ENCODE measurements at places on chromosomes 3 and 15.

DNA sequence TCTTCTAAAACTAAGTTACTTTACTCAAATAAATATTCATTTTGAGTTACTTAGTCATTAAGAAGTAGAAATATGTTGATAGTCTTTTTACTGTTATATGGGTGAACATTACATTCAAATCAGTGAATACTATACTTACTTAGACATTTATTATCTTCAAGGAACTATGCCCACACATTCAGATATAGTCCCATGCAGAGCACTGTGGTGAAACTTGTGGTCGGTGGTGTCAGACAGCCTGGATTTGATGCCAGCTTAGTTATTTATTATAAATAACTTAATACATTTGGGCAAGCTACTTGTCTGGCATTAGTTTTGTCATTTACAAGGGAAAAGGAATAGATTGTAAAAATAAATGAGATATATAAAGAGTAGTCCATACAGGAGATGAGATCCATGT, 149.5 kb downstream of the RAP2B start:
- no peak for DNase-seq

DNA sequence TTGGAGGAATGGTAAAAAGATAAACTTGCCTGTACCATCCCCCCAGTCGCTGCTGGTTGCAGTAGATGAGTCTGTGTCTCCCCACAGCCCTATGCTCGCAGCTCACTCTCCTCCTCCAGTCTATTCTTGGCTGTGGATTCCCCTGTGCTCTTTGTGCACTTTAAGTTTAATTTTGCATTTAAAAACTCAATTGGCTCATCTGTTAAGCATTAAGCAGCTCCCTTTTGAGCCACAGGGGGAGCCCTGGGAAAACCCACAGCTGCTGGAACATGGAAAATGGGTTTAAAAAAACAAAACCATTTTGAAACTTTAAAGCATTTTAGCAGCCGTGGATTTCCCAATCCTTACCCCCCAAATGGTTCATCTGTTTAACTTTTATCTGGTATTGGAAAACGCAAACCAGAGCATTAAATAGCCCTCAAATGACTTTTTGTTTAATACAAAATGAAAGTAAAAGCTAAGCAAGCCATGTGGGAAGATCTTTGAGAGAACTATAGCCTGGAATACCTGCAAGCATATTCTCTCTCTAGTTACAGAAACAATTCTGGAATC, 536.9 kb downstream of the ZIC1 start:
- no peak for DNase-seq

- DNase-seq = no peak
These were observed 2.1 kb downstream of the ABHD10 start for GRCh38 chr3:111980716-111981456.

DNA sequence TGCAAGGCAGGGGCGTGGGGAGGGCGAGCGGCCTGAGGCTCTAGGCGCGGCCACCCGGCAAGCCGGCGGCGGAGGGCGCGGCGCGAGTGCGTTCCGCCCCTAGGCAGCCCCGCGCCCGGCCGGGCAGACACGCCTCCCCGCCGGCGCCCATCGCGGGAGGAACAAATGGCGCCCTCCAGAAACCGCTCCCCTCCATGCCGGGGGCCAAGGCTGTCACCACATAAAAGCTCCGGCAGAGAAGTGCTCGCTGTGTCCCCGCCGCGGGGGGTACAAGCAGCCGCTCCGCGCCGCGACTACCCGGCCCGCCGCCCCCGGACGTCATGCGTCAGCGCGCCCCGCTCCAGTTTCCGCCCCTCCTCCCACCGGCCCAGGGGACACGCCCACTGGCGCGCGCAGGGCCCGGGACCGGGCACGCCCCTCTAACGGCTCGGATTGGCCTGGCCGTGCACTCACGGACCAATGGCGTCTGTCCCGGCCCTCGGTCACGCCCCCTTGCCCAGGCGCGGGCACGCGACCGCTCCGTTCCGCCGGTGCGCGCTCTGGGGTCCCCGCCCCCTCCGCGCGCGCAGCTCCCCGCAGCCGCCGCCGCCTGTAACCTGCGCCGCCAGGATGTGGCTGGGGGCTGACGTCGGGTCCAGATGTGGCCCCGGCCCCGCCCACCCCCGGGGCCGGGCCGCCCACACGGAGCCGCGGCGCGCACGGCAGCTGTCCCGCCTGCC, at the start of gene KLF13:
Gene KLF13 (plus strand): TSS at position 680 of the 719 bp plus-strand sequence. CDS start 378 bp downstream, outside the sequence.
- peak; percentile 99 for DNase-seq

GRCh38 chr3:51141573-51141972, 243.5 kb upstream of the MANF start:
- no peak for DNase-seq

DNA sequence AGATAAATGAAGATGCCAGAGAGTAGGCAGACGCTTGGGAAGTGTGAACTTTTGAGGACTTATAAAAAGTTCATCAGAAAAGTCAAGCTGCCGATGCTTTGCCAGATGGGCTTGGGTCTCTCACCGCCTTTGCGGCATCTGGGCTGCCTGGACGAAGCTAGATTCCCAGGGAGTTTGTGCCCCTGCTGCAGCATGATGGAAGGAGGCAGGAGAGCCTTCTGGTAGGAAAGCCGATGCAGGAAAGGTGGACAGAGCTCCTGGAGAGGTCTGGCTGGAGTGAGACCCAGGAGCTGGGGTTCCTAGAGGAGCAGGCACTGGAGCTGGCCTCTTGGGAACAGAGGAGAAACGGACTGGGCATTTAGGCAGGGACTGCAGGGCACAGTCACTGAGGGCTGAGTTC, 51.9 kb upstream of the ATP2B2 start:
- no peak for DNase-seq

DNA sequence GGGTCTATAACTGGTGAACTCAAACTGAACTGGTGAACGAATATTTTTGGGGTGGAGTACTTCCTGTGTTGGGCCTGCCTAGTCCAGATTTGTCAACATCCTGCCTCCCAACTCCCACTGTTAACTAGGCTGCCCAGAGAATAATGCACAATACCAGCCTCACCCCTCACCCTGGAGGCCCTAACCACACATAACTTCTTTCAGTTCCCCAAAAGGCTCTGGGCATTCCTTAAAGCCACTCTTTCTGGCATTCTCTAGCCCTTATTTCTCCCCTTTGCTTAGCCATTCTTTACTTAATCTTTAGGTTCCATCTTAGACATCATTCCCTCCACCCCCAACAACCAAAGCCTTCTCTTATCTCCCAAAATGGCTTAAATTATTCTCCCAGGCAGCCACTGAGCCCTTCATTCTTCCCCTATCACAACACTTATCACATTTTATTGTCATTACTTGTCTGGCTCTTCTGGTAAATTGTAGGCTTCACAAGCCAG, 9.1 kb upstream of the SEC11A start:
- no peak for DNase-seq

GRCh38 chr3:46296826-46297225, 54.6 kb downstream of the CCR3 start:
- no peak for DNase-seq

DNA sequence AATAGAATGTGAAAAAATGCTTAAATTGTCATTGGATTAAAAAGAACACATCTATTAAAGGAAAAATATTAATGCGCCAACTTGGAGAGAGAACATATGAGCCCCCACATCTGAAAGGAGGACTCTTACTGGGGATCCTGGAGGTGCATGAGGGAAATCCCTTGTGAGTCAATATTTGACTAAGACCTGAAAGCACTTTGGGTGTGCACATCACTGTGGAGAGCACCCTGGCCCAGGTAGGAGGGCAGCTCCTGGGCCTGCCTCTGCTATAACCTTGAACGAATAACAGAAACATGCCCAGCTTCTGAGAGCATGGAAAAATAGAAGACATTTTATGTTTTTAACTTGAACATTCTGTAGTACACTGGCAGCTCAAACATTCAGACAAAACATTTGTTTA, 199.8 kb downstream of the GAP43 start:
- DNase-seq = no peak
